ENCODE measurements at places on chromosomes 1 and 21.

DNA sequence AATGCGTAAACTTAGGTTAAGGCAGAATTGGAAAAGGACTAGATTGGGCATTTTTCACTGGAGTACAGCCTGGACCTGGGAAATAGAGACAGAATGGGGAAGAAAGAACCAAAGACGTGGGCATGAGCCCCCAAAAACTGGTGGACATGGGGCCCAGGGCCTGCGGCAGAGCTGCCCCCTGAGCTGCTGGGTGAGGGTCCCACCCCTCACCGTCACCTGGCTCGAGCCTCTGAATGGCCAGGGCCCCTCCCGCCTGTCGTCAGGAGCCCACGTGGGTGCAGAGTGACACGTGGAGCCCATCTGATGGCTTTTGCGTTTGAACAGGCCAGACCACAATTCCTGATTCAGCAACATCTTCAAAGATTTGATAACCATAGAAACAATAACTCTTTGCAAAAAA, 360.9 kb upstream of the VAMP3 start:
- no peak for DNase-seq

DNA sequence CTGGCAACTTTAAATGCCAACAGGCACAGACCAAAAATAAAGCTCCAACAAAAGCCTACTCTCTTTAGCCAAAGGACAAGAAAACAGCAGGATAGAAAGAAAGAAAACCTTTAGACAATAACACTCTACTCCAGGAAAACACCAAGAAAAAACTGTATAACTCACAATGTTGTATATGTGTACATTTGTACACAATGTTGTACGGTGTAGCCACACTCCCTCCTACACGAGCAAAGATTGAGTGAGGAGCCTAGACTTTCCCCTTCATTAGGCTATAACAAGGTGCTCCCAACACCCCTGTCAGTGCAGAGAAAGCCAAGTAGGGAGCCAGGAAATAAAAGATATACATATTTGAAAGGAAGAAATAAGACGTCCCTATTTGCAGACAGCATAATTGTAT, 24.0 kb downstream of the GJA4 start:
- DNase-seq = no peak

DNA sequence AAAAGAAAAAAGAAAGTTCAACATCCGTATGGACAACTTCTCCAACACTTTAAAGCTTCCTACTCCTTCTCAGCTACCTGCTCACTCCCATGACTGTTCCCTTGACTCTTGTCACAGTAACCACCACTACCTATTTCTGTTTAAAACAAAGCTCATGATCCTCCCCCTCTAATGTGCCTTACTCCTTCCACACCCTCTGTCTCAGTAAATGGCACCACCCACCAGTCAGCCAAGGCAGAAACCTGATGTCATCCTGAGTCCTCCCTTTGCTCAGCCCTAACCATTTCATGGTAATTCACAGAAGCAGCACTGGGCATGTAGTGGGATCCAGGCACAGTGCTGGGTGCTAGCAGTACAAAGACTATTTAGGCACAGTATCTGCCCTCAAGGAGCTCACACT, 63.0 kb upstream of the PPM1J start:
- DNase-seq = no peak

- no peak for DNase-seq
These were observed 58.3 kb downstream of the AKT3 start for GRCh38 chr1:243791586-243792267.

DNA sequence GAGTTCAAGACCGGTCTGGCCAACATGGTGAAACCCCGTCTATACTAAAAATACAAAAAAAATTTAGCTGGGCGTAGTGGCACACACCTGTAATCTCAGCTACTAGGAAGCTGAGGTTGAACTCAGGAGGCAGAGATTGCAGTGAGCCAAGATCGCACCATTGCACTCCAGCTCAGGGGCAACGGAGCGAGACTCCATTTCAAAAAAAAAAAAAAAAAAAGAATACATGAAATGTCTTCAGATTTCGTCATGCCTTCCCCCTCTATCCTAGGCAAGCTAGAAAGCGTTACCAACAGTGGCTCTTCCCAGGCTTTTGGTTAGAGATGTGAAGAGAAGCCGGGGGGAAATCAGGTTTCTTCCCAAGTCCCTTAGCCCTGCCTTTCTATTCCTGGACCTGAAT, 3.6 kb downstream of the TFF1 start:
- DNase-seq = peak; percentile 8

DNA sequence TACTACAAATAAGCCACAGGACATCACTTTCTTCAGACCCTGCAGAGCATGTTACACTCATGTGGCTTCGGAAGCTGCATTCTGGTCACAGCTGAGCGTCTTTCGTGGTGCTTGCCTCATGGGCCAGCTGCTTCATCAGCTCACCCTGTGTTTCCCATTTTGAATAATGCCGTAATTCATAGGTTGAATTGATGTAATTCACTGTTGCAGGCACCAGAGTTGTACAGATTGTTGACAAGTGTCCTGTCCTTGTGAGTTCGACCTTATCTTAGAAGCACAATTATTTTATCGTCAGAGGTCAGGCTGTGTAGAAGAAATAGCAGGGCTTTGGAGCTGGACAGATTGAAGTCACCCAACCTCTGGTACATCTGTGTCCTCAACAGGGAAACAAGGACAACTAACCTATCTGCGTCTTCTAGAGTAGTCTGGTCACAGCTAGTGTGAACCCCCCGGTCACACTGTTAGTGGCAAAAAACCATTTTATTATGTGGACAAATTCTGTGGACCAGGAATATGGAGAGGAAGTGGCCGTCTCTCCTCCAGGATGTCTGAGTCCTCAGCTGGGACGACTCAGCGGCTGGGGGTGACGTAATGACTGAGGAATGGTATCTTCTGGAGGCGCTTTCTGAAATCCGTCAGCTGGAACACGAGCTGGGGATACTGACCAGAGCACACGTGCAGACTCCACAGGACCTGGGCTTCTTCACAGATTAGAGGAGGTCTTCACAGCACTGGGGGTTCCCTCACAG, 17.8 kb downstream of the PKNOX1 start:
- DNase-seq = peak; percentile 88

DNA sequence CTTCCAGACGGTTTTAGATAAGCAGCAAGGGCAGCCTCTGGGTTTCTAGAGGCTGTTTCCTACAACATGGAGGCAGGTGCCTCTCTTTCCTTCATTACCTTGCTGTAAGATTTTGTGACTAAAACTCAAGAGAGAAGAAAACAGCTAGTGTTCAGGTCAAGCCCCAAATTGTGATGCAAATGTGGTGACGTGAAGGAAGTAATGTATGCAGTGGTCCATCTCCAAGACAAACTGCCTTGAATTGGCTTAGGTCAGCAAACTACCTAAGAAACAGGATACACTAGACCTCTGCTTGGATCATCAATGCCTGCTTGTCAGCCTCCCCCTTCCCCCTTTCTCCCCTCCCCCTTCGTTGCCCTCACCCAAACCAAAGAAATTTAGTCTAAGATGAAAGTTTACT, 28.9 kb upstream of the RIPK4 start:
- no peak for DNase-seq

GRCh38 chr1:73860421-73860950, 337.5 kb downstream of the LRRIQ3 start:
- no peak for DNase-seq

DNA sequence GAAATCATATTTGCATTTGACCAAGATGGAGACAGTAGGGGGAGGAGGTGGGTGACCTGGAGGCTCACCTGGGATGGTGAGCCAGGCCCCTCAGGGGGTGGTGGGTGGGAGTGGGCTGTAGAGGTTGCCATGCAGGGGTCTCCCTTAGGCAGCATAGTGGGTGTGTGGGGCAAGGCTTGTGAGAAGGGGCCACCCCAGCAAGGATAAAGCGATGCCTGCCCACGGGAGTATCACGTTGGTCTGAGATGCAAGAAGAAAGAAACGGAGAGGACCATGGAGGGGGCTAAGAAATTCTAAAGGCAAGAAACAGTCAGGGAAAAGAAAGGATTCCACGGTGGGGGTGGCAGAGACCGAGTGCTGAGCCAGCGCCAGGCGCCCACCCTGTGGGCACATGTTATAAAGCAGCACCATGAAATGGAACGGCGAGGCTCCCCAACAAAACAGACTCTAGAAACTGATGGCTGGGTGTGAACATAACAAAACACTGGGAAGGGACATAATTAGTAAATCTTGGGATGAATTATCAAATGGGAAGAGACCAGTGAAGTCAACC, 11.7 kb upstream of the C2CD2 start:
- no peak for DNase-seq

DNA sequence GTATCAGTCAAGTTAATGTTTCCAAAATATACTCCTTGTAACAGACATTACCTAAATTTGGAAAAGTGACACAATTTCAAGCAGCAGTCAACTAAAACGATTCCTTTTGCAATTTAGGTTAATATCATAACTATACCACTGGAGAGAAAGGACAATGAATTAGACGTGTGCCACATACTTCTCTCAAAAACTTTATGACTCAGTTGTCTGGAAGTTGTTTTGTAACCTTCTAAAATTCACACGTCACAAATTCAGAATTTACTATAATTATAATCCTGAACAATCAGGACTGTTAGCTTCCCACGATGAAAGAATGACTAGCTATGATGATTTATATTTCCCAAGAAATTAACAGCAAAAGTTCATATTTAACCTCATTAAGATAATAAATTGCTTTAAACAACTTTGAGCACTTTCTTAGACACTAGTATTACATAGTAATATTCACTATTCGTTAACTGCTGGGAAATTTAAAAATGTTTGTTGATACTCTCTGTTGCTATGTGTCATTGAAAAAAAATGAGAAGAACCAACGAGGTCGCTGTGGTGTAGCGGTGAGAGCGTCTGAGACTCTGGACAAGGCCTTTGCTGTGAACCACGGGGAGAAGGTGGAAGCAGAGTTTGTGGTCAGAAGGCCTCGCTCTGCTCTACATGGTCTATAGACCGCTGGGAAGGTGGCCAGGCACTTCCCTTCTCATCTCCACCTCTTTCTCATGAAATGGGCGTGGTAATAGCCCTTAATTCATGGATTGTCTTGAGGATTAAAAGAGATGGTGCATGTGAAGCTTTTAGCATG, 27.9 kb upstream of the BATF3 start:
- peak; percentile 71 for DNase-seq

GRCh38 chr1:101757985-101758384, 238.7 kb downstream of the OLFM3 start:
- peak; percentile 56 for DNase-seq

DNA sequence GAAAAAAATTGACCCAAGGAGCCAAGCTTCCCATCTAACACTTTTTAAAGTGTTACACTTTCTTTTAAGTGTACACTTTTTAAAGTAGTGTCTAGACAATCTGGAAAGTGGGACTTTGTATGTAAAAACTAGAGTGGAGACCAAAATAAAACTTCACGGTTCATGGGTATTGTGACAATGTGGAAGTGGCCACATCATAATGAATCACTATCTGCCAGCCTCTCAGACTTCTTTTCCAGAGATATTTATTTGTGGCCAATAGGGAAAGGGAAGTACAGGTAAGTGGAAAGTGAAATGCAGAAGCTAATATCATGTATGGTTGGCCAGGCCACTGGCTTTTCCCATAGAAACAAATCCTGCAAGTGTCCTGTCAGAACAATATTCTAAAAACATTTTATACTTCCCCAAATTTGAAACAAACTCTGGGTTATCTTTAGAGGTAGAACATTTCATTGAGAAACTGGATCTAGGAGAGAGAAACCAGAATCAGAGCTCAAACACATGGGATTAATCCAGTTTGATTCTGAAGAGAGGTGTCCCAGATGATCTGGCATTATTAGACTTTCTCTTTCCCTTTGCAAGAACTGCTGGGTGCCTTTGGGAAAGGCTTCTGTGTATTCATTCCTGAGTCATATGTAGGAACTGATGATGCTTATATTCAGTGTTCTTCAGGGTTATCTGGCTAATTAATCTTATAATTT, 2.0 kb downstream of the TNFSF18 start:
- peak; percentile 82 for DNase-seq

All from kidney tubule cell (primary cell).